Stimulated activated CD4-positive, alpha-beta T cell treated with anti-CD3 and anti-CD28 coated beads, Interleukin-4, amount 100 ng/mL, for 24 hours (primary cell): ENCODE measurements at places on chromosomes 16 and 17.

GRCh38 chr16:14140923-14141322 is 69.8 kb downstream of the MRTFB start:
- DNase-seq, result no peak

- DNase-seq, result no peak
These were observed 921.4 kb upstream of the EEF2KMT start for GRCh38 chr16:6018848-6019489.

GRCh38 chr17:12536021-12536420 is 129.7 kb upstream of the MYOCD start:
- DNase-seq, result no peak

- no peak for DNase-seq
These were observed 16.8 kb upstream of the AKAP1 start for GRCh38 chr17:57068222-57068658.

GRCh38 chr17:29039764-29040598 is 3.0 kb upstream of the PIPOX start:
- no peak for DNase-seq

GRCh38 chr17:81295676-81296381 is 722 bp upstream of the SLC38A10 start:
- DNase-seq, result peak; percentile 48

DNA sequence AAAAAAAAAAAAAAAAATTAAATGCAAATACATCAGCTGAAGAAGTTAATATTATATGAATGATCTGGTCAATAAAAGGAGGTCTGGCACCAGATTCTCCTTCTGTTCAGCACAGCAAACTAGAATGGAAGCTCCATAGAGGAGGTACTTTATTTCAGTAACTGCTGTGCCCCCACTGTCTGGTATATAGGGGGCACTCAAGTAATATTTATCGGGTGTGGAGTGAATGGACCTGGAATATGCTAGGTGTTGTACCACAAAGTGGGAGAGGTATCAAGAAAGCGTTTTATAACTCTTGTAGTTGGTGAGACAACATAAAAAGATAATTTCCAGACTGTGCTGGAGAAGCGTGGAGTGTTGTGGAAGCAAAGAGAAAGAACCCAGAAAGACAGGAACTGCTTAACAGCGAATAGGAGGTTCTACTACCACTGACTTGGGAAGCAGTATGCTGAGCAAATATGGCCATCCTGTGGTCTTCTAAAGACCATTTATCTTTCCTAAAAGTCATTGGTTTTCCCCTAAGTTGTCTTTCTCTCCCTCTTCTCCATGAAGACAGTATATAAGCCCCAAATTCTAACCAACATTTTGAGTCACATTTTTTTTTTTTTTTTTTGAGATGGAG is 12.2 kb upstream of the PRKCA start:
- no peak for DNase-seq

- peak; percentile 81 for DNase-seq
These were observed 105.4 kb downstream of the TRIM37 start for GRCh38 chr17:59001158-59001814.

DNA sequence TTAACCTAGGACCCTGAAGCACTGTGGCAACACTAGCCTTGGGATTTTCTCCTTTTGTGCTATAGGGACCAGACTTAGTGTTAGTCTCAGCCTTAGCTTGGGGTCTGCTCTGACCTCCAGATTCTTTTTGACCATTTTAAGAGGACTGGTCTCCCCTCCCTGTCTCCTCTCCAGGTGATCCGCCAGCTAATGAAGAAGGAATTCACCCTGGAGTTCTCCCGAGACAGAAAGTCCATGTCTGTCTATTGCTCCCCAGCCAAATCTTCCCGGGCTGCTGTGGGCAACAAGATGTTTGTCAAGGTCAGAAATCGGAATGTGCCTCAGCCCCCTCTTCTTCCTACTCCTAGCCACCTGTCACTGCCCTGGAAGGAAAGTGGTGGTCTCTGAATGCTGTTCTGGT is 19.5 kb downstream of the ATP2A1 start:
- DNase-seq, result no peak

DNA sequence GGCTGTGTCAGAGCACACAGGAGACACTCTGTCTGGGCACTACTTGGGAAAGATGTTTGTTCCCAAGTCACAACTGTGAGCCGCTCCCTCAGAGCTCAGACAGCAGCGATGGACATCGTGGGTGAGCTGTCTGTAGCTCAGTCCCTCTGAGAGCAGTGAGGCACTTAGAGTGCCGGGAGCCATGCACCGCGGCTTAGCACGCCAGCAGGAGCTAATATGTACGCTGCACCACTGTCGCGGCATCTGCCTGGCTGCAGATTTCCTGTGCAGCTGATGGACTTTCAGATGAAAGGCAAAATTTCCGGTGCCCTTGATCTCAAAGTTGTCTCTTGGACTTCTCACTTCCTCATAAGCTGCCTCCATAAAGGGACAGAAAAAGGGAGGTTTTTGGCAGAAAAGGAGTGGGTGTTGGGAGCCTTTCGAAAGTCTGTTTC is 92.8 kb upstream of the ZNF469 start:
- no peak for DNase-seq

DNA sequence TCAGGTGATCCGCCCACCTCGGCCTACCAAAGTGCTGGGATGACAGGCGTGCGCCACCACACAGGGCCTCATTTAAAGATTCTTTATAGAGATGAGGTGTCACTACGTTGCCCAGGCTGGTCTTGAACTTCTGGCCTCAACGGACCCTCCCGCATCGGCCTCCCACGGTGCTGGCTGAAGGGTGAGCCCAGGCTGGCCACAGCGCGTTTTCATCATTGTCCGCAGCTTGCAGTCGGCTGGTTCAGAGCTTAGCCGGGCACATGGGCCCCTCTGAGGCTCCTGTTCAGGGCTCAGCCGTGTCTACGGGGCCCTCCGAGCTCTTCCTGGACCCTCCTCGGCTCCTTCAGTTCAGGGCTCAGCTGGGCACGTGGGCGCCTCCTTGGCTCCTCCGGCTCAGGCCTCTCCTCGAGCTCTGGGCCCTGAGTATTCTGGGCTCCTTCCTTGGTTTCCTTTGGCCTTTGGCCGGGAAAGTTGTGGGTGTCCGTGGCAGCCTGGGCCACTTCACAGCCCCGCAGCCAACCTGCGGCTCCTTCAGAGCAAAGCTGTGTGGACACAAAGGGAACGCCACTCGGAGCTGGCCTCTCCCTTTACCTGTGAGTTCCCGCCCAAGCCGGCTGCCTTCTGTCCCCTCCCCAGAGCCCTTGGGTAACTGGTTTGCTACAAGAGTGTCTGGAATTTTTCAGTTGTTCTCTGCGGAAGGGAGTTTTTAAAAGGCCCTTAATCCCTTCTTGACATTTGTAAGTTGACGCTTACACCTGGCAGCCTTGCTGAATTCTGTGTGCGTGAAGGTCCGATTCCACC is 1.2 kb upstream of the MSLN start:
- no peak for DNase-seq
